LNCaP clone FGC (cell line): ENCODE measurements at places on chromosomes 2 and 18.

DNA sequence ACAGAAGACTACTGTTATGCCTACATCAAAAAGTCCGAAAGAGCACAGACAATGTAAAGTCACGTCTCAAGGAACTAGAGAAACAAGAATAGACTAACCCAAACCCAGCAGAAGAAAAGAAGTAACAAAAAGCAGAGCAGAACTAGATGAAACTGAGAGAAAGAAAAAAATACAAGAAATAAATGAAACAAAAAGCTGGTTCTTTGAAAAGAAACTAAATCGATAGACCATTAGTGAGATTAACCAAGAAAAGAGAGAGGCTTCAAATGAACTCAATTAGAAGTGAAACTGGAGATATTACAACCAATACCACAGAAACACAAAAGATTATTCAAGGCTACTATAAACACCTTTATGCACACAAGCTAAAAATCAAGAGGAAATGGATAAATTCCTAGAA is 271.8 kb downstream of the MBD2 start:
- DNase-seq: no peak

GRCh38 chr2:222731201-222731621 is 59.8 kb downstream of the MOGAT1 start:
- DNase-seq: no peak

DNA sequence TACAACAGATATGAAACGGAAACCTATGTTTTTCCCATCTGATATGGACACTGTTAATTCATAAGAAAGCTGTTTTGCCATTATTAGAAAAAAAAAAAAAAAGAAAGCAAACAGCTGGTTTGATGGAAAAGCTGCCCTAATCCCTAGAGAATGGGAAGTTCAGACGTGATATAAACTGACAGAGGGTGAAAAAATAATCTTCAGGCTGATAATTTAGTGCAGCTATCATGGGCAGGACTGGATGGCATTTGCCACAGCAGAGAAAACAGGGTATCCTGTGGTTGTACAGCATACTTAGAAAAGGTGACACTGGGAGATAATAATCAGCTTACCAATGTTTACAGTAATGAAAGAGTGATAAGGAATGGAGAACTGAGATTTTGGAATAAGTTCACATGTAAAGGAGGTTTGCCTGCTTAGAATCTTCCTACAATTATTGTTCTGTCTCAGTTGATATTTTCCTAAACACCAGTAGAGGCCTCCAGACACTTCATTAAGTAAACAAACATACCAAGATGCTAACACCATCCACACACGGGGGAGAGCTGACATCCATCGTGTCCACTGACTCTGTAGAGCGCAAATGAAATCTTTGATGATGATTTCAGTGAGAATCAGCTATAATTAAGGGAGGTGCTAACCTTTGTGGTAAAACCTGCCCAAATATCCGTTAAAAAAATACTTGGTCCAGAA is 211.6 kb upstream of the MMADHC start:
- DNase-seq: no peak

GRCh38 chr2:40488101-40488601 is 36.3 kb upstream of the SLC8A1 start:
- no peak for DNase-seq

GRCh38 chr2:232320443-232320803 is 58.1 kb upstream of the ALPP start:
- no peak for DNase-seq

GRCh38 chr2:129764376-129765325 is 214.8 kb upstream of the RAB6C start:
- DNase-seq: no peak

DNA sequence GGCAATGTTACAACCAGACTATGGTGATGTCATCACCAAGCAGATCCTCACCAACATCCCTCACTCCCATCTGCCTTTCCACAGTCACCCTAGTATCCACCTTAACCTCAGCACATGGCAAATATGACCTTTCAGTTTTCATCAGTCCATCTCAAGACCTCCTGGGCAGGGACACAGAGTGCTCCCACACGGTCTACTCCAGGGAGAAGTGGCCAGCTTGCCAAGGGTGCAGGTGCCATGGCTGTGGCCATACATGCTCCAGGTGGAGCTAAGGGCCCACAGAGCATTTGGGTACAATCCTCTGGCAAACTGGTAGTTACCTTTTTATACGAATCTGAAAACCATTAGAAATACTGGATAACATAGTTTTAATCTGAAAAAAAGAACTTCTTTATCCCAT is 453.1 kb downstream of the ADCYAP1 start:
- DNase-seq: no peak

DNA sequence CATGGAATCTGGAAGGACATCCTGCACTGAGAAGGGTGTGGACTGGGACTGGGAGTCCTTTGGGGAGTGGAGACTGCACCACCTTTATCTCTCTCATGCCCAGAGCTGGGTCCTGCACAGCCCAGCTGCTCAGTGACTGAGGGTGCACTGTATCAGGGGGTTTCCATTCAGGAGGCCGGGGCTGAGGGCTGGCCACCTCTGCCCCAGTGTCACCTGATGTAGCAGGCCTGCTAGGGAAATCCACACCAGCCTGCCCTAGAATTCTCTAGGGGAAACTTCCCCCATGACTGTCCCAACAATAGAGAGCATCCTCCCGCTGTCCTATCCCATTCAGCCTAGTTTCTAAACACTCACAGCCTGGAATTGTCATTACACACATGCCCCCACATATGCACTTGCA is 116.7 kb downstream of the CTIF start:
- no peak for DNase-seq

DNA sequence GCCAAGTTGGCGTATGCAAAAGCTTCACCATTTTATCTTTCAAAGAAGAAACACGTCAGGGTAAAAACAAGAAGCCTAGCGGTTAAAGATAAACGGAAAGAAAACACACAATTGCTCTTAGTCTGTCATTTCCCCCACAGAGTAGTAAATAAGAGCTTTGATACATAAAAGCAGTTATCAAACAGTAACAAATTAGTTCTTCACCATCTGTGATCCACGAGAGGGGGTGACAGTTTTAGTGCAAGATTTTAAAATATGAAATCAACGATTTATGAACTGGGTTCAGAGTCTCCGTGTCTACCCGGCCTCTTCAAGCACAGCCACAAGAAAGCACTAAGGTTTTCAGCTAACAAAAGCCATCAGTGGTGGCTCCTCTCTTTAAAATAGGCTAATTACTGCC is 703.9 kb upstream of the ID2 start:
- DNase-seq: no peak

DNA sequence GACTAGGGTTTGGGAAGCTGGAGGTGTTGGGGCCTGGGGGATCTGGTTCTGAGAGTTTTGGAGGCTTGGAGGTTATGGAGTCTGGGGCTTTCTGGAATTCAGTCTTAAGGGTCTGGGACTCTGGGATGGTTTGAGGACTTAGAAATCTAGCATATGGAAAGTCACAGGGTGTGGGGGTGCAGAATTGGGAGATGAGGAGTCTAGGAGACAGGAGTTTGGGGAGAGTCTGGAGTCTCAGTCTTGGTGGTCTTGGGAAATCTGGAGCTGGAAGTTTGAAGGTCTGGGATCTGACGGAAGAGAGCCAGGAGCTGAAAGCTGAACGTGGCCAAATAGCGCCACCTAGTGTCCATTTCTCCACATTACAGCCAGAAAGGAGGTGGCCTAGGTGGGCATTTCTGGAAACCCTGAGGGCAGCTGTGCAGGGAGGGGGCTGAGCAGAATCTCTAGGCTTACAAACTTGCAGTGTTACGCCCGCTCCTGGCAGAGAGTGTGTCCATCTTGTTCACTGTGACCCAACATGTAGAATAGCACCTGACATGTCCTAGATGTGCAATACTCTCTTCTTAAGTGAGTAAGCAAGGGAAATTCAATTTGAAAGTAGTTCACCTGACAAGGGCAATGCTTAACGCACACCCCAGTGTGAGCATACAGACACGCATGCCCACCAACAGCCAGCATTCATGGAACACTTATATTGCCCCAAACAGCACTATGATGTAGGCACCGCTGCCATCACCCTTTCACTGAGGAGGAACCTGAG is 204.8 kb downstream of the TFCP2L1 start:
- DNase-seq: no peak

DNA sequence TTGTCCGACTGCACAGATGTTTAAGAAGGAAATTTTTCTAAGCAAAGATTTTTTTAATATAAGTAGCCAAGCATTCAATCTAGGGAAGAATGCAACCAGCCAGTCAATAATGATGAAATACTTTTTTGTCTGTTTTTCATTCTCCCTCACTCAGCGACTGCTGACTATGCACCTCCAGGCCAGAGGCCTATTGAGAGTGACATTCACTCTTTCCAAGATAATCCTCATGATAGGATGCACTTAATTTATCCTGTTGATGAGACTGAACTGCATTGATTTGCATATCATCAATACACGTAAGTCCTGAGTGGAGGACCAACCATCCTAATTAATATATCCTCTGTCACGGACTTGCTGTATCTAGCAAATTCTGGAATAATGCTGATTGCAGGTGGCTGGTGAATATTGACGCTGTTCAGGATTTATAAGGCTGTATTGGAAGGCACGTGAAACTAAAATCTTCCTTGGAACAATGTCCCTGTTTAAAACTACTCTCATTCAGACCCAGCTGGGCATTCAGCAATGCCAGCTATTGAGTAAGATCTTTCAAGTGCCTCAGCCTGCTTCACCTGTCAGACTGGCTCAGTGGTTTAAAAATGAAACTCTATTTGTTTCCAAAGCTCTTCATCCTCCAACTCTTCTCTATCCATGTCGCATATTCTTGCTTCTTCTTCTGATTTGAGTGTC is 142.2 kb downstream of the MAP2 start:
- peak; percentile 43 for DNase-seq

DNA sequence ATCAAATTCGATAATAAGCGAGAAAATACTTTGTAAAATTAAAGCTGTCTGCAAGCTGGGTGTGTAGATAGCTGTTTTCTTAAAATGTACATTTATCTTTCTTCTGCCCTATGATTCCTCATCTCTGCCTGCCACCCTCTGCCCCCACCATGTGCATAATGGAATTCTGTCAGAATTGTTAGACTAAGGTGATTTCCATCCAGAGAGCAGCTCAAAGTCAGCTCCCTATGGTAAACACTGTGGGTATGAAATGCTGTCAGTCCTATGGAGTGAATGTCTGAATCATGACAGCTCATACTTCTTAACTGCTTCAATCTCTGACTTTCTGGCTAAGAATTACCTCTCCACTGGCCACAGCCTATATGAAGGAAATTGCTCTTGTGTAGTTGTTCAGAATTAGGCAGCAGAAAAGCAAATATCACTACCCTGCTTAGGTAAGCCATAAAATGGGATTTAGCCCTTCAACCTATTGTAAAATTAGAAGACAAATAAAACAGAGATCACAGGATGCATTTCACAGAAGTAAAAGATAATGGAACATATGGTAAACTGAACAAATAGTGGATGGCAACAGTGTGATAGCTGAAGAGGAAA is 137.7 kb downstream of the CD8B2 start:
- DNase-seq: peak; percentile 26

- no peak for DNase-seq
Measured at GRCh38 chr2:10028988-10029874, 14.1 kb upstream of the KLF11 start.
